Progenitor cell of endocrine pancreas (in vitro differentiated cells): ENCODE measurements at places on chromosomes 6 and 20.

DNA sequence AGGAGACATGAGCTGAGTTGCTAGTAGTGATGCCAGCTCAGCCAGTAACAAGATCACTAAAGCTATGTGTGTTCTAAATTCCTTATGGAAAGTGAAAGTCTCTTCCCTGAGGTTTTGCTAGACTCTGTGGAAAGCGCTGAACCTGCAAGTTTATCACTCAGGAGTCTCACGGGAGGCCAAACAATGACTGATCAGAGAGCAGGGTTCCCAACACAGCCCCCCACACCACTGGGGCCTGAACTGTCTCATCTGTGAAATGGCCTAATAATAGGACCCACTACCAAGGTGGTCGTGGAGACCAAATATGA lies 19.9 kb downstream of the ACSS1 start:
- no peaks in the 10 kb centered on the region for H3K4me1 ChIP-seq
- H3K36me3 ChIP-seq = no peaks in the 10 kb centered on the region
- no peak overlapping the region for H3K4me3 ChIP-seq
- DNase-seq = no peak

DNA sequence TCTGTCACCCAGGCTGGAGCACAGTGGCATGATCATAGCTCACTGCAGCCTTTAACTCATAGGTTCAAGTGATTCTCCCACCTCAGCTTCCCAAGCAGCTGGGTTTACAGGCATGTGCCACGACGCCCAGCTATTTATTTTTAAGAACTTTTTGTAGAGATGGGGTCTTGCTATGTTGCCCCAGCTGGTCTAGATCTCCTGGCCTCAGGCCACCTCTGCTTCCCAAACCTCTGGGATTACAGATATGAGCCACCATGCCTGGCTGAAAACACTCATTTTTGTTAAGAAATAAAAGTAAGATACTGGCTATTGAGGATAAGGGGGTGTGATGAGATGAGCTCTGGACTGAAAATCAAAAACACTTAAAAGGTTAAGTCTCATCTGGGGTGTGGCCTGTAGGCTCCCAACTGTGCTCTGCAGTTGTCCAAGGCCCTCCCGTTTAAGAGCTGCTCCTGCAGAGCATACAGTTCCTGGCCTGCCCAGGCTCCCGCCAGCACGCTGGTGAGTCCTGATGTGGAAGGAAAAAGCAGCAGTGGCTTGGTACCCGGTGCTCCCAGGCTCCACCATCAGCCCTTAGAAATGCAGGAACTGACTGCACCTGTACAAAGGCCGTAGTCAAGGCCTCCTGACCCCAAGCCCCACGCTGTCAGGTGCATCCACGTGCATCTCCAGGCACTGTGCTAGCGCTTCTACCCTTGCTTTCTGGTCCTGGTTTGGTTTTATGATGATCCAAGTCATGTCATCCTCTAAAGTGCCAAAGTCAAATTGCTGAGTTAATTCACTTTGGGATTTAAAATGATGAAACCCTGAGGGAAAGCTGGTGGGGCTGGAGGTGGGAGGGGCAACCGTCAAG lies 111.5 kb downstream of the TMEM242 start:
- peaks cover 11% of the 10 kb centered on the region for H3K36me3 ChIP-seq
- no peaks in the 10 kb centered on the region for H3K27me3 ChIP-seq
- H3K4me1 ChIP-seq = peaks cover 14% of the 10 kb centered on the region
- H3K27ac ChIP-seq = no peak overlapping the region
- DNase-seq = no peak

- H3K27ac ChIP-seq = no peak overlapping the region
- no peak overlapping the region for H3K4me3 ChIP-seq
- H3K36me3 ChIP-seq = peaks cover 4% of the 10 kb centered on the region
- no peaks in the 10 kb centered on the region for H3K4me1 ChIP-seq
Observed at GRCh38 chr6:149696901-149697300, 21.0 kb downstream of the LATS1 start.

GRCh38 chr6:169918239-169918953 lies 167.0 kb downstream of the ERMARD start:
- peaks cover 14% of the 10 kb centered on the region for H3K4me1 ChIP-seq
- no peak overlapping the region for H3K4me3 ChIP-seq
- H3K27me3 ChIP-seq = no peaks in the 10 kb centered on the region
- no peak overlapping the region for H3K27ac ChIP-seq
